T-helper 2 cell (primary cell): ENCODE measurements at places on chromosomes 16 and 17.

- no peak for DNase-seq
Observed at GRCh38 chr16:31420037-31420436, 8.1 kb downstream of the COX6A2 start.

DNA sequence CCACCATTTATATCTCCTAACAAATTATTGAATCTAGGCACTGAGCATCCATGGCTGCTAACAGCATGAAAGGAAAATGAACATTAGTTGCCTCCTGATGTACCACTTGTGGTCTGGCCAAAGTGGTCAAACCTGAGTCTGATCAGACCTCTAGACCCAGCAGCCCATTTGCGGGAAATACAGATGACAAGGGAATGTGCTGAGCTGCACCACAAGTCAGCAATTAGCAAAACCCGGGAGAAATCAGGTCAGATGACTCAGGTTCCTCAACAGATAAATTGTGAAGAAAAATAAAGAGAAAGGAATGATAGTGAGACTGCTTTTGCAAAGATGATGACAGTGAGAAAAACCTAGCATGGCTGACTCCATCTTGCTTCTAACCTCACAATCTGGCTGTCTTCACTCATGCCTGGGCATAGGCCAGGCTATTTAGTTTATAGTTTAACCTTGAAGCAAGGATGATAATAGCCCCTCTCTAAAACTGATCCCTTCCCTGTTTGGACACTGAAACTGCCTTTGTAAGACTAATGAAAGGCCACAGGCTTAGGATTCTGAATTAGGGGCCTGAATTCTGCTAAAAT lies 142.7 kb upstream of the ASIC2 start:
- DNase-seq: no peak

DNA sequence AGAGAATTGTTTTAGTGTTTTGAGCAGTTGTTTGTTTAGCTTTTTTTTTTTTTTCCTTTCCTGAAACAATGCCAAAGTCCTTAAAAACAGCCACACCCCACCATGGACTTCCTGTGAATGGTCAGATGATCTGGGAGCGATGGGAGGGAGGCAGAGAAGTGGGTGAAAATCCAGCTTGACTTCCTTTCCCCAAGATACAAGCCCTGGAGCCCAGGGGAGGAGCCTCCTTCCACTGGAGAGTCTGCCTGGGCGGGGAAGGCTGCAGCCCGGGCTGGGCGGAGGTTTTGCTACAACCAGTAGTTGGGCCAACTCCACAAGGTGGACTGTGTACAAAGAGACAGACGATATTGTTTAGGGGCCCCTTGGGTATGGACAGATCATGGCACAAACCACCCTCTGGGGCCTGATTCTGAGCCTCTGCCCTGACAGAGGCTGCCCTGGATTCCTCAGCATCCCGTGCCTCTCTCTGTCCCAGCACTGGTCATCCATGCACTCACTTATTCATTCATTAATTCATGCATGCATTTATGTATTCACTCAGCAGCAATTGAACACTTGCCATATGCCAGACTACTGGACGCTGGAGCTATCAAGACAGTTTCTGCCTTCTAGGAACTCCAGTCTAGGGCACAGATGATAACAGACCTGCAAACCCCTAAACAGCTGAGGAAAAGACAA lies 29.8 kb downstream of the WSB1 start:
- DNase-seq: no peak

GRCh38 chr17:67151717-67152116 lies 93.3 kb downstream of the HELZ start:
- no peak for DNase-seq

DNA sequence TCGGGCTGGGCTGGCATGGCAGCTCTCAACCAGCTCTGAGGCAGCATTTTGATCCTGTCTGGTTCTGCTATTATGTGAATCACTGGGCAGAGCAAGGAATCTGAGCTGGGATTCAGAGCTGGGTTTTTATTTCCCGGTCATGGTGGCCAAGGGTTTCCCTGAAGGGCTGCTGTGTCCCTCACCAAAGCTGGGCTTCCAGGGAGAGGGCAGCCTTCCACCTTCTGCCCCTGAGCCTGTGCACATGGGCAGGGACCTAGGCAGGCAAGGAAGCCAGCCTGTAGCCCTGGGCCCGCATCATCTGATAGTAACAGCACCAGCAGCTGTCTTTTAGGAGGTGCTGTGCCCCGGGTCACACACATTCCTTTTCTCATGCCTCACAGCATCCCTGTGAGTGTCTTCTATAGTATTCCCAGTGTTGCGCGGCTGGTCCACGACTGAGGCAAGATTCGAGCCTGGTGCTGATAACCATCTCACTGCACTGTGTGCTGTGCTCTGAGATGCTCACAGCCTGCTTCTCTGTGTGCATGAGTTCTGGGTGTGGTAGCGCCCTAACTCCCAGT lies 85.3 kb upstream of the PLCG2 start:
- no peak for DNase-seq

- DNase-seq: no peak
Observed at GRCh38 chr16:56886826-56887225, 21.8 kb downstream of the SLC12A3 start.

GRCh38 chr17:50725769-50726655 lies 6.6 kb downstream of the LUC7L3 start:
- no peak for DNase-seq

- DNase-seq: no peak
Observed at GRCh38 chr17:36008998-36009665, 7.8 kb upstream of the CCL15 start.

GRCh38 chr17:74833501-74834377 lies 25.9 kb downstream of the GRIN2C start:
- DNase-seq: no peak

GRCh38 chr16:88804173-88804551 lies 573 bp downstream of the CDT1 start:
- no peak for DNase-seq

- DNase-seq: no peak
Observed at GRCh38 chr17:60599220-60599619, 773 bp upstream of the PPM1D start.

- no peak for DNase-seq
Observed at GRCh38 chr17:20095336-20096080, 86.3 kb downstream of the SPECC1 start.

DNA sequence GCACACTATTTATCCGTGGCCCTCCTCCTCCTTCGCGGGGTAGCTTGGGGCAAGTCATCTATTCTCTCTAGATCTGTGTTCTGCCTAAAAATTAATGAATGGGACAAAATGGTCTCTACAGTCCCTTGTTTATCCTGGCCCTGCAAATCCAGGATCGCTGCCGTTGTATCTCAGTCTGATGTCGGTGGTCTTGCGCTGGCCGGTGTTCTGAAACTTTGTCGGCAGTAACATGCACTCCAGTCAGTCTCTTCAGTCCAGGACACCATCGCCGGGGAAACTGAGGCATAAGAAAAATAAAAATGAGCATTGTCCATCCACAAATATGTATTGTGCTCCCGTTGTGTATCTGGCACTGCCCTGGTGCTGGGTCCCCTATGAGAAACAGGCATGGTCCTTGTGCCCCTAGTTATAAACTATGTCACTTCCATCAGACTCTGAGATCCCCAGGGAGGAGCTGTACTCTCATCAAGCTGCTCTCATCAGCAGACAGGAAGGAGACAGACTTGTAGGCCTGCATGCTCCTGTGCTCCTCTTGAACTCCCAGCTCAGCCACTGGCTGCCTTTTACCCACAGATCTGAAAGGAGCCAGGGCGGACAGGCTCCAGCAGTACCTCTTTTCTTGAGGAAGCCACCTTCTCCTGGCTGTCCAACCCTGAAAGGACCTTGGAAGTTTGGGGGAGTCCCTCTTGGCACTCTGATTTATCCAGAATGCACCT lies 13.7 kb upstream of the CA4 start:
- no peak for DNase-seq

- DNase-seq: no peak
Observed at GRCh38 chr16:54048586-54049495, 237.7 kb downstream of the IRX3 start.

- no peak for DNase-seq
Observed at GRCh38 chr16:75461575-75461974, 2.9 kb downstream of the TMEM170A start.

DNA sequence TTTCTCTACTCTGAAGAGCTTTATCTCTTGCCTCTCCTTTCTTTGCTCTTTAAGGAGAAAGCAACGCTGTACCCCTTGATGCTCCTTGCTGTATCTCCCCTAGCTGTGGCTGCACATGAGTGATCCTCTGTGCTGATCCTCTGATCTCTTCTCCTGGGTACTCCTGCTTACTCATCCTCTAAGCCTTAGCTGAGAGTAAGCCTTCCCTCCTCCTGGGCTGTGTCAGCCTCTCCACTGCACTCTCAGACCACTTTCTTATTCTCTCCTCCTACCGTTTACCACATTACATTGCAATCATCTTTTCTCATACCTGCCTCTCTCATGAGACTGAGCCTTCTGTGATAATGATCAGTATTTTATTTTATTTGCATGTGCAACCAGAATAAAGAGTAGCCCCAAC lies 25.1 kb downstream of the SOX9 start:
- DNase-seq: no peak

- no peak for DNase-seq
Observed at GRCh38 chr16:82226327-82226726, 56.3 kb upstream of the MPHOSPH6 start.

DNA sequence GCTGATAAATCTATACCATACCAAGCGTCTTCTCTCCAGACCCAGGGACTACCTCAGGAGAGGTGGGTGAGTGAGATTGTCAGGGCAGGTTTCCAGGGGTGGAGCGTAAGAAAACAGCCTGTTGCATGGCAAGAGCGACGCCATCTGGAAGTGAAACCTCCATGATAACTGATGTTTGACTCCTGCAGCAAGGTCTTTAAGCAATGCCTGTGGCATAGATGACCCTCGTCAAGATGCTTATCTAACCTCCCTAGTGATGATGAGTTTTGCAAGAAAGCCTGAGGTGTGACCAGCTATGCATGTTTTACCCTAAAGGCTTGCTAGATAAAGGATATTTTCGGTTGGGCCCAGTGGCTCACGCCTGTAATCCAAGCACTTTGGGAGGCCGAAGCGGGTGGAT lies 71.6 kb downstream of the GSG1L start:
- DNase-seq: no peak

DNA sequence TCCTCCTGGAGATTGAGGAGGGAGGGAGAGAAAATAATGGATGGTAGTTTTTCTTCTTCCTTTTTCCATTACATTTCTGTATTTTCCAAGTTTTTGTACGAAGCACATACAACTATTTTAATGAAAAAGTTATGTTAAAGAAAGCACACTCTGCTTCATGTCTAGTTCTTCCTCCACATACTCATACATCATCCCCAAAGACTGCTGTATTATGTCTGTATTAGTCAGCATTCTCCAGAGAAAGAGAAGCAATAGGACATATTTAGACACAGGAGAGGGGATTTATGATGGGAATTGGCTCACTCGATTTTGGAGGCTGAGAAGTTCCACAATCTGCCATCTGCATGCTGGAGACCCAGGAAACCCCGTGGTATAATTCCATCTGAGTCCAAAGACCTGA lies 10.1 kb upstream of the ACSM2A start:
- no peak for DNase-seq

GRCh38 chr16:6880263-6880662 lies 452.4 kb upstream of the RBFOX1 start:
- no peak for DNase-seq

DNA sequence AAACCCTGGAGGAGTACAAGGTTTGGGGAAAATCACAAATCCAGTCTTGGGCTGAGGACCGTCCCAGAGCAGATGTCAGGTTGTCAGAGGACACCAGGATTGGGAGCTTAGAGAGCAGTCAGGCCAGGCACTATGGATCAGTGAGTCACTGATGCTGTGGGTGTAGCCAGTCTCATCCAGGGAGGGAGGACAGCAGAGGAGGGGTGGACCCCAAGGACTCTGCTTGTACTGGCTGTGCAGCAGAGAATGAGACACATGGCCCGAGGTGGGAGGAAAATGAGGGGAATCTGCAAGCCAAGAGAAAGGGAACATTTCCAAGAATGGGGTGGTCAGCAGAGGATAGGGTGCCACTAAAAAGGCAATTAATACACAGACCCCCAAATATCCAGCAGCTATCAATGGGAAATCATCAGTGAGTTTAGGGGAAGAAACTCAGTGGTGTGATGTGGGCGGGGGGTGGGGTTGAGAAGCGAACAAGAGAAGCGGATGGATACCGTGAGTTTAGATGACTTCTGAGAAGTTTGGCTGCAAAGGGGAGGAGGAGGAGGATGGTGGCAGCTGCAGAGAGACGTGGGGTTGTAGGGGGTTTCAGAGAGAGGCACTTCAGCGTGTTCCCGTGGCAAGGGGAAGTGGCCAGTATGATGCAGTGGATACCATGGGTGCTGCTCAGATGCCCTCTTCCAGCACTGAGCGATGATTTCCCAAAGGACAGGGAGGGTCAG lies 43.9 kb downstream of the ARHGAP27 start:
- DNase-seq: no peak

GRCh38 chr16:25628766-25629165 lies 63.0 kb upstream of the HS3ST4 start:
- DNase-seq: no peak

- peak; percentile 49 for DNase-seq
Observed at GRCh38 chr16:997440-998051, 16.0 kb downstream of the SOX8 start.

DNA sequence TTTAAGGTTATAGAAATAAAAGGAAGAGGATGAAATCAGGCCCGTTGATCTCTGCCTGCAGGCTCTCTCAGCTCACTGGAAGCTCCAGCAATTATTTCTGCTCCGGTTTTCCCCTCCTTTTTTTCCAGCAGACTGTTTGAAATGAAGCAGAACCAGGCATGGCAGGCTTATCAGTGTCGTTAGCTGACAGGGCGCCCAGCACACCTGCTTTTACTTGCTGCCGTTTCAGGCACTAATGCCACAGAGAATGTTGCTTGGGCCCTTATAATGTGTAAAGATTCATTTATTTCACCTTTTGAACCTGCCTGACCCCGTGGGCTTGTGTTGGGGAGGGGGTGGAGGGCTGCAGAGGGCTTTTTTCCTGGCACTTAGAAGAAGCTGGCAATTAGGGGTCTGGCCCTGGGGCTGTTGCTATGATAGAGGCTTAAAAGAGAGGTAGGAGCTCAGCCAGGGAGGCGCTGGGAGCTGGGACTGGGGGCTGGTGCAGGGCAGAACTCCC lies 108.1 kb downstream of the IRX3 start:
- DNase-seq: no peak

- DNase-seq: no peak
Observed at GRCh38 chr16:58198803-58199411, 1.0 kb upstream of the CSNK2A2 start.

DNA sequence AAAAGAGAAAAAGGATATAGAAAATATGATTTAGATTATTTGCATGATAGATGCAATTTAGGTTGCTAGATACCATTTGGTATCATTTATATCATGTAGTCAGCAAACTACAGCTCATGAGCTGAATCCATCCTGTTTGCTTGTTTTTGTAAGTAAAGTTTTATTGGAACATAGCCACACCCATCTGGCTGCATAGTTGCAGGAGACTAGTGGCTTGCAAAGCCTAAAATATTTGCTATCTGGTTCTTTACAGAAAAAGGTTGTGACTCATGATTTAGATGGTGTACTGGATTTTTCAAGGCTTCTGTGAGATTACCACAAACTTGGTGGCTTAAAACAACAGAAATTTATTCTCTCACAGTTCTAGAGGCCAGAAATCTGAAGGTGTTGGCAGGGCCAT lies 49.9 kb downstream of the MAP2K4 start:
- DNase-seq: no peak
